ENCODE measurements at places on chromosomes 16 and 17.

DNA sequence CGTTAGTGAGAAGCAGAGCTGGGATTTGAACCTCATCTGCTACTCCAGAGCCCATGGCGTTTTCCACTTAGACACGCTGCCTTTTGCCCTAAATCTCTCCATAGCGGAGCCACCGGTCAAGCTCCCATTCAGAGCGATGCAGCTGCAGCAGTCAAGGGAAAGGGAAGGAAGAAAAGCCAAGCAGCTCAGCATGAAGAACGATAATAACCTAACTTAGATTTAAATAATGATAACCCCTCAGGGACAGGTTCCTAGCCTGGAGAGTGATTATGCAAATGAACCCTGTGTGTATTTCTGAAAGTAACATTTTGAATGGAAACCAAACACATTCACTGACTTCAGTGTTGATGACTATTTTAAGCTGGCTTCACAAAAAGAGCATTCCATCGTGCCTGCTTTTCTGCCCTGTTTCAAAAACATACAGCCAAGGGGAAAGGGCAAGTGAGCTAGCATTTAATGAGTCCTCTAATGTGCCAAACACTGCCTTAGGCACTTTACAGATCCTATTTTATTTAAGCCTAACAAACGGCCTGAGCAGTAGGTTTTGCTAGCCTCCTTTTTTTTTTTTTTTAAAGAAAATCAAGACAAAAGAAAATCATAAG is 798.3 kb downstream of the CDH8 start:
- no peak for DNase-seq

DNA sequence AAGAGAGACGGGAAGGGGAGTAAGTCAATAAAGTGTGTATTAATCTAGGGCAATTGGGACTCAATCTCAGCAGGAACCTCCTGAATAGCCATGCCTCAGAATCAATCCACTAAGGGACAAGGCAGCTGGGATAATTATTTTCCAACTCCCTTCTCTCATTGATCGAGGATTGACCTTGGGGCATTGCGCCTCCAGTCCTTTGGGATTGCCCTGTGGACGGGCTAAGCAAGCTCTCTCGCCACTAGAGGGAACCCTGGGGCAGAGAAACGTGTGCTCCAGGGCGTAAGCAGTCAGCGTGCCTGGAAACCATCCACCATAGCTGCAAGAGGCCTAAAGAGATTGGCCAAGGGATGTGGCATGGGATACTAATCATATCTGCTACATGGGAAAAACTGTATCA is 53.9 kb upstream of the ERCC4 start:
- DNase-seq: peak; percentile 61

DNA sequence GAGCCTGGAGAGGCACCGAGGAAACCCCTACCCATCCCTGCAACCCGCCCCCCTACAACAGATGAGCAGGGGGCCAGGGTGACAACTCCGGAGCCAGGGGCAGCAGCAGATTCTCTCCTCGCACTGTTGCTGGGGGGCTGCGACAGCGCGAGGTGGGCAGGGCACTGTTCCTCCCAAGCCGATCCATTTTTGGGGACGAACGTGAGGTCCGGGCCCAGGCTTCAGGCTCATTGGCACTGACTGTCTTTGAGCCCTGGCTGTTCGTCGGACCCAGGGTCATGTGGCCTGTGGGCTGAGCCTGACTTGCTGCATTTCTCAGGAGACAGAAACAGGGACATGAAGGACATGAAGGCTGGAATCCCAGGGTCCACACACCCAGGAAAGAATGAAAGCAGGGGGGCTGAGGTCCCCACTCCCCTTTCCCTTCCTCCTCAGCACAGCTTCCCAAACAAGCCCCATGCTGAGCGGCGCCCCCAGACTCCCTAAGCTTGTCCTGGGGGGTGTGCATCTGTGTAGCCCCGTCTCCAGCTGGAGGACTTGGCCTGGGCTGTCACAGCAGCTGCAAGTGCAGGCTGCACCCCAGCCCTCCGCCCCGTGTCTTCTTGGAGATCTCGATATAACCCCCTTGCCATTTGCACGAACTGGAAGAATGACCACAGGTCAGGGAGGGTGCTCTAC is 18.7 kb downstream of the CEP295NL start:
- DNase-seq: no peak

GRCh38 chr16:21321736-21322135 is 43.6 kb upstream of the CRYM start:
- no peak for DNase-seq

GRCh38 chr17:36611345-36612072 is 10.1 kb downstream of the MRM1 start:
- no peak for DNase-seq

DNA sequence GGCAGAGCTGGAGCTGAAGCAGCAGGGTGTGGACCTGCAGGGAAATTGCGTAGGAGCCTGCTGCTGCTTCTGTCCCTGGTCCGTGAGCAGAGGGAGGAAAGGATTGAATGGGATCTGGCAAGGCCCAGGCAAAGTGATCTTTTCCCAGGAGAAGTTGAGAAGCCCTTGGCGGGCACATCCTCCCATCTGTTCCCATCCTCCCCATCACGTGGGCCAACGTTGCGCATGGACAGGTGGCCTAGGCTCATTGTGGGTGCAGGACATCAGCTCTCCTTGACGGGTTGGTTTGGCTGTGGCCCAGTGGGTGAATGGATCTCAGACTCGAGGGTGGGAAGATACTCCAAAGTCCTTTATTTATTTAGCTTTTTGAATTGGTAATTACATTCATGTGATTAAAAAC is 29.4 kb upstream of the POLR3E start:
- DNase-seq: no peak

DNA sequence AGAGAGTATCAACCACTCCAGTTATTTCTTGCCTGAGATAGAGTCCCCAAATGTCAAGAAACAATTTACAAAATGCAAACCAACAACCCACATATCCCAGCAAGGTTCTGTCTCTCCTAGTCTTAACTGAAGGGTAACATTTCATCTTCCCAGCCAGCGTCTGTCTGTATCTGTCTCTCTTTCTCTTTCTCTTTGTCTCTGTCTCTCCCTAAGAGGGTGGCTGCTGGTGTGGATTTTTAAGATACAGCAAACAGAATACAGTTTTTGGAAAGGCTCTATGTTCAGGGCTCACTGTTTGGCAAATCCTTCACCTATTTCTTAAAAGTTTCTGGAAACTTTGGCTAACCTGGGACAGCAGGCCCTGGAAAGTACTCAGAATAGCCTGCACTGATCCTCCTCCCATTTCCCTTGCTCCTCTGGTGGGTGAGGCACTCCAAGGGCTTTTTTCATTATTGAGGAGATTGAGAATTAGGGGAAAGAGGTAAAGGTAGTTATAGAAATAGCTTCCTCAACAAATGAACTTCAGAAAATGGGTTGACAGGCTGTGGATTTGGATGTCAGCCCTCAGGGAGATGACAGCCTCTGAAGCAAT is 6.2 kb downstream of the HOXB4 start:
- no peak for DNase-seq

GRCh38 chr16:17846030-17846429 is 375.3 kb upstream of the XYLT1 start:
- DNase-seq: no peak

DNA sequence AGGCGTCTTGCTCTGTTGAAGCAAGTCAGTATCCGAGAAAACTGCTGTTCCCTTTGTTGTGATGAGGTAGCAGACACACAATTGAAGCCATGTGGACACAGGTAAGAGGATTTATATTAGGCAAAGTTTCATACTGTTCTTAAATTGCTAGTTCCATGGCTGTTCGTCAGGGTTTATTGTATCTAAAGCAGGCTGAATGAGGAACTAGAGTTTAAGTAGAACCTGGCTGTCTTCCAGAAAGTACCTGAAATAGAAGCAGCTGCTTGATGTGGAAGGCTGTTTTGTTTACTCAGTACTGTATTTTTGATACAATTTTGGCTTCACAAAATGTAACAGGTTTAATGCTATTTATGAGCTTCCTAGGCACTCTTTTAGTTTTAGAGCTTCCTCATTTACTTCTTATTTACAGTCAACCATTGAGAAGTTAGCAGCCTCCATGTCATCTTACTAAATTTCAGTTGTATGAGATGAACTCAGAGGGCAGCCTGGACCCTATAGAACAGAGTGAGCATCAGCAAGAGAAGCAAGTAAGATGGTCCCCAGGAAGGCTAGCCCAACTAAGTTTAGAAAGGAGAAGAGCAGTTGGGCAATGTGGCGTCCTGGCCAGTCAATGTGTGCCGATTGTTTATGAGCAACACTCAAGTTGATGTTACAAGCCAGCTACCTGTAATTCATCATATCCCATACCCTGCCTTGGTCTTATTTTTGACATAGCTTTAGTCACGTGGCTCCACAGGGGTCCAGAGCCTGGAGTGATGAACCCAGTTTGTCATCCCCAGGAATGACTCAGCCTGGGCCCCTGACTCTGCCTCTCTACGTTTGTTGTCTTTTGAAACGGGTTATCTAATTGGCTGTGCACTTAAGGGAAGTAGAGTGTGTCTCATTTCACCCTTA is 9.7 kb upstream of the ARL2BP start:
- no peak for DNase-seq

- DNase-seq: no peak
Measured at GRCh38 chr17:76004750-76005262, 4.2 kb downstream of the CDK3 start.

DNA sequence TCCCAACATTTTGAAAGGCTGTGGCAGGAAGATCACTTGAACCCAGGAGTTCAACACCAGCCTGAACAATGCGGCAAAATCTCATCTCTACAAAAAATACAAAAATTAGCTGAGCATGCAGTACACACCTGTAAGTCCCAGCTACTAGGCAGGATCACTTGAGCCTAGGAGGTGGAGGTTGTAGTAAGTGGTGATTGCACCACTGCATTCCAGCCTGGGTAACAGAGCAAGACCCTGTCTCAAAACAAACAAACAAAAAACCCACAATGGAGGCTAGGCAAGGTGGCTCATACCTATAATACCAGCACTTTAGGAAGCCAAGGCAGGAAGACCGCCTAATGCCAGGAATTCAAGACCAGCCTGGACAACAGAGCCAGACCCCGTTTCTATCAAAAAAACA is 12.0 kb downstream of the APPBP2 start:
- no peak for DNase-seq

DNA sequence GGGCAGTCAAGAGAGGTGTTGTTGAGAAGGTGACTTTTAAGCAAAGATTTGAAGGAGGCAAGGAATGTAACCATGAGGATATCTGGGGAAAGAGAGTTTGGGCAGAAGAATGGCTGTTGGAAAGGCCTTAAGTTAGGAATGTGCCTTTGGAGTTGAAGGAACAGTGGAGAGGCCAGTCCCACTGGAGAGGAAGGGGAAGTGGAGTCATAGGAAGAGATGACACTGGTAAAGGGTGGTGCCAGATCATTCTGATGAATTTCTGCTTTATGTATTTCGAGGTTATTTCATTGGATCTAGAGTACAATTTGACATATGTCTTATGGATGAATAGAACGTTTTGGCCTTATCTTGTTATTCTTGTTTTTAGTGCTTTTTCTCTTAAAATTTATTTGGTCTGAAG is 93.5 kb downstream of the WWP2 start:
- DNase-seq: no peak

GRCh38 chr17:73770115-73770848 is 126.0 kb upstream of the SDK2 start:
- DNase-seq: peak; percentile 74

- no peak for DNase-seq
Measured at GRCh38 chr16:21120976-21121520, 29.6 kb downstream of the DNAH3 start.

DNA sequence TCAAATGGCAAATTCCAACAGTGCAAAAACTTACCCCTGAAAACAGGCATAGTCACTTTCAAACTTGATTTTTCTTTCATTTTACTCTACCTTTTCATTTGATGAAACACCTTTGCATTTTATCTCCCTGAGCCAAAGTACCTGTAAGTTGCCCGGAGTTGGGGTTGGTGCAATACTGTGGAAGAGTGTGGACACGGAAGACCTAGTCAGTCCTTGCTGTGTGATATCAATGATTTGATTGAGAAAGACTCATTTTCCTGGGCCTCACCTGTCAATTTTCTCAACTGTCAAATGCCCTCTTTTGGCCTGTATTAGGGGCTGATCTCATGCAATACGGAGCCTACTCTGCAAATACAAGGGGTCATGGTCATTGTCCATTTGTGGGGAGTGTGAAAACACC is 22.6 kb downstream of the PITPNC1 start:
- DNase-seq: no peak

- peak; percentile 62 for DNase-seq
Measured at GRCh38 chr16:11639925-11640899, 28.0 kb upstream of the SNN start.

DNA sequence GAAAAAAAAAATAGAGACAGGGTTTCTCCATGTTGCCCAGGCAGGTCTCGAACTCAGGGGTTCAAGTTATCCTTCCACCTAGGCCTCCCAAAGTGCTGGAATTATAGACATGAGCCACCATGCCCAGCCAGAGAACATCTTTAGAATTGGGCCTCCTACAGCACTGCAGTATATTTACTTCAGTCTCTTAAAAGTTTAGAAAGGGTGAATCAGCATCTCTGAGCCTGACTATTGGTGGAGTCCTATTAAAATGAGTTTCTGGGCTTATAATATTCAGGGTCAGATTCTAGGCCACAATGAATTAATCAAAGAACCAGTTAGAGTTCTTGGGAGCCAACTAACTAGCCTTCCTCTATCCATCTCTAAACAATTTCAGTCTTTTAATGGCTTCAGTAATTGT is 22.8 kb downstream of the TADA2A start:
- no peak for DNase-seq

DNA sequence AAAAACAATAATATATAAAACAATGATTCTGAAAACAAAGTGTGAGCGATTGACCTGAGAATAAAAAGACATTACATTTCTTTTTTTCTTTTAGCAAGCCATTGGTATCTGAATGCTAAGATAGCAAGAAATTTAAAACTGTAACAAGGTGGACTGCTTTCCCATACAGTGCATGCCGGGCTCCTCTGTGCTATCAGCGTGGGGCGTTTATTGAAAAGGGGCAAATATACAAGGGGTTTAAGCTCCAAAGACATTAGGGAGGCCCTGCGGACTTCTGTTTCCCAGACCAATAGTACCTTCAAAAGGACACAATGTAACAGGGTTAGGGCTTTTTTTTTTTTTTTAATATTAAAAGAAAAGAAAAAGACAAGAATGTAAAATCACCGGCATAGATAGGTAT is 261.3 kb downstream of the ZFHX3 start:
- no peak for DNase-seq

GRCh38 chr17:16363749-16364536 is 10.7 kb upstream of the CENPV start:
- DNase-seq: peak; percentile 80

DNA sequence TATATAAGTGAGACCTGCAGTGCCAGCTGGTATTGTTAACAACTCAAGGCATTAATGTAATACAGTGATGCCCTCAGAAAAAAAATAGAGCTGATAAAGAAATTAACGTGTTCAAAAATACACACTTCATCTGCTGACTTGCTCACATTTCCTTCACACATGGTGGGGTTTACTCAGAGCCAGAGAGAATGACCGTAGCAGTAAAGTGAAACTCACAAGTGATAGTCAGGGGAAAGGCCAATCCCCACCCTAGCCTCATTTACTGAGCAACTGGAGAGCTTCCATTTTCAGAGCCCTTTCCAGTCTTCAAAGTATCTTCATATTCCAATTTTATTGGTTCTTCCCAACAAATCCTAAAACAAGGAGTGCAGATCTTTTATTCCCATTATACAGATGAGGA is 74.0 kb upstream of the HLF start:
- DNase-seq: no peak

- DNase-seq: no peak
Measured at GRCh38 chr16:24758373-24758772, 28.9 kb downstream of the TNRC6A start.

GRCh38 chr17:57641761-57642160 is 103.3 kb downstream of the CCDC182 start:
- DNase-seq: no peak
